CD14-positive monocyte (primary cell): ENCODE measurements at places on chromosomes 1 and 21. TPM values are rescaled to one million over a fixed set of nuclear protein-coding genes. Genes with fewer than 3 reads are reported as not detected.

DNA sequence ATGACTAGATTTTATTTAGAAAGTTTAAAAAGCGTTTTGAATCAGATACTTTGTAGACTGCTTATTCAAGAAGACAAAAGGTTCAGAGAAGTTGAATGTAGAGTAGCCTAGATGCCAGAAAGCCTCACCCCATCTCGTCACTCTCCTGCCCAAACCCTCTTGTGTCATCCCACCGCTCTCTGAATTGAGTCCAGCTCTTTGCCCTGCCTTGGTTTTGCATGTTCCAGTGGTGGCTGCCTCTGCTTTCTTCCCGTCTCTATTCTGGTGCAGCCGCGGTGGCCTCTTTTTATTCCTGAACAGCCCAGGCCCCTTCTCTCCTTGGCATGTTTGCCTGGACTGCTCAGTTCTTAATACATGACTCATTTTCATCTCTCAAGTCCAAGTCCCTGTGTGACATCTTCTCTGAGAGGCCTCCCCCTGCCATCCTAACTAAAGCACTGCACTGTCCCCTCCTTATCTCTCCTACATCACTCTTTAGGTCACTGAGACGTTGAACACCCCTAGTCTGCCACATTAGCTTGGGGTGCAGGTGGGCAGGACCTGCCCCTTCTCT, 22.9 kb downstream of the PRDM2 start:
- H3K27ac ChIP-seq = peak overlapping the region; percentile 83
- no peak for DNase-seq
- no peak overlapping the region for H3K4me3 ChIP-seq
- no peaks in the 10 kb centered on the region for H3K36me3 ChIP-seq

- no peak for DNase-seq
- H3K4me3 ChIP-seq = no peak overlapping the region
- H3K27me3 ChIP-seq = no peaks in the 10 kb centered on the region
Measured at GRCh38 chr21:15275615-15276235, 210.9 kb upstream of the NRIP1 start.

GRCh38 chr1:85245891-85246290, 13.6 kb downstream of the C1orf52 start:
- no peaks in the 10 kb centered on the region for H3K27me3 ChIP-seq
- H3K4me1 ChIP-seq = no peaks in the 10 kb centered on the region
- no peak overlapping the region for H3K27ac ChIP-seq
- H3K36me3 ChIP-seq = no peaks in the 10 kb centered on the region
- no peak overlapping the region for H3K4me3 ChIP-seq

DNA sequence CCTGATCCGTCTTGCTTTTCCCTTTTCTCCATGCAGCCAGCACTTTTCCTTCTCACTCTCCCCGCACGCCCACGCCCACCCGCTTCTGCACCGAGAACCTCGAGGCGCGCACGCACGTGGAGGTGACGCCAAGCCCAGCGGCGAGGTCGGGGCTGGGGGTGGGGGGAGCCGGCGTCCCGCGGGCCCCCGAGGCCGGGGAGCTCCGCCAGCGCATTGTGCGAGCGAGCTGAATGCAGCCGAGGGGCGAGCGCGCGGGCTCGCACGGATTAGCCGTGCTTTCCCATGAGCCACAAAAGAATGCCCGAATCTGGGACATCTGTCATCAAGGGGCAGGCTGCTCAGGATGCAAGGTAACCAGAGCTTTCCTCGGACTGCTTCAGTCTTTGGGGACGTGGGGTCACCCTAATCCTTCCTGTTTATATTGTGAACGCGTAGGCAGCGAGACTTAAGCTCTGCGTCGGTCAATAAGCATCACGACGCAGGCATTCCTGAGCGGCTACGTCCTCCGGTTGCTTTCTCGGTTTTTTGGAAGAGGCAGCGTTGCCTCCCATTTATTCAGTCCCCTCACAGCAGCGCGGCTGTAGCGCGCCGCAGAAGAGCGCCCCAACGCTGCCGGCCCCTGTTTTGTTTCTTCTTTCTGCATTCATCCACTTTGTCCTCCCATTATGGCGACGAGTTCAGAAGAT, 67.3 kb upstream of the AKT3 start:
- peak overlapping the region; percentile 46 for H3K4me3 ChIP-seq
- no peak overlapping the region for H3K27ac ChIP-seq
- no peaks in the 10 kb centered on the region for H3K36me3 ChIP-seq
- peaks cover 17% of the 10 kb centered on the region for H3K4me1 ChIP-seq
- DNase-seq = no peak

- peaks cover 27% of the 10 kb centered on the region for H3K4me1 ChIP-seq
- H3K27ac ChIP-seq = no peak overlapping the region
- H3K27me3 ChIP-seq = no peaks in the 10 kb centered on the region
- no peaks in the 10 kb centered on the region for H3K36me3 ChIP-seq
- no peak for DNase-seq
Measured at GRCh38 chr1:225464851-225465792, 37.3 kb upstream of the LBR start.

GRCh38 chr1:165686121-165686970, 12.0 kb downstream of the ALDH9A1 start:
- H3K4me3 ChIP-seq = no peak overlapping the region
- H3K36me3 ChIP-seq = peaks cover 66% of the 10 kb centered on the region
- no peak overlapping the region for H3K27ac ChIP-seq
- H3K4me1 ChIP-seq = peaks cover 10% of the 10 kb centered on the region

DNA sequence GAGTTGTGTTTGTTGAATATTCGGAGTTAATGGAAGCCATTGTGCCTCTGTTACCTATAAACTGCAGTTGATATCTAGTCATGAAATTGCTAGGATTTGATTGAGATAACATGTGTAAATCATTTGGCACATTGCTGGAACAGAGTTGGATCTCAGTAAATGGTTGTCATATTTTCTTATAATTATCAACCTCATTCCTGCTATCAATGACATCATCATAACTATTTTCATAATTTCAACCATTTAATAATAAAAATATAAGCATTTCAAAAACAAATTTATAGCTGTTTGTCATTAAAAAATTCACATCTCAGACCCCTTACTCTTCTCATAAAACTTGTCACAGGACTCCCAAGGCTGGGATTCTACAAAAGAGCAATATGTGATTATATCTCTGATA, 133.4 kb downstream of the PTGER3 start:
- H3K36me3 ChIP-seq = no peaks in the 10 kb centered on the region
- no peak for DNase-seq
- H3K4me1 ChIP-seq = no peaks in the 10 kb centered on the region
- H3K27ac ChIP-seq = no peak overlapping the region

- H3K36me3 ChIP-seq = no peaks in the 10 kb centered on the region
- no peak for DNase-seq
- peaks cover 12% of the 10 kb centered on the region for H3K4me1 ChIP-seq
- no peaks in the 10 kb centered on the region for H3K27me3 ChIP-seq
- no peak overlapping the region for H3K4me3 ChIP-seq
Measured at GRCh38 chr1:76080552-76081079, 6.1 kb downstream of the ST6GALNAC3 start.

GRCh38 chr1:113282893-113283285, 107.4 kb upstream of the MAGI3 start:
- no peak for DNase-seq
- H3K27ac ChIP-seq = no peak overlapping the region
- no peaks in the 10 kb centered on the region for H3K36me3 ChIP-seq
- no peaks in the 10 kb centered on the region for H3K27me3 ChIP-seq

GRCh38 chr1:227662933-227663332, 72.2 kb downstream of the JMJD4 start:
- DNase-seq = no peak
- H3K4me1 ChIP-seq = no peaks in the 10 kb centered on the region
- H3K27me3 ChIP-seq = no peaks in the 10 kb centered on the region
- no peak overlapping the region for H3K4me3 ChIP-seq

GRCh38 chr21:31115249-31115648, 77.0 kb upstream of the KRTAP19-8 start:
- DNase-seq = no peak
- peaks cover 34% of the 10 kb centered on the region for H3K4me1 ChIP-seq
- no peaks in the 10 kb centered on the region for H3K27me3 ChIP-seq

DNA sequence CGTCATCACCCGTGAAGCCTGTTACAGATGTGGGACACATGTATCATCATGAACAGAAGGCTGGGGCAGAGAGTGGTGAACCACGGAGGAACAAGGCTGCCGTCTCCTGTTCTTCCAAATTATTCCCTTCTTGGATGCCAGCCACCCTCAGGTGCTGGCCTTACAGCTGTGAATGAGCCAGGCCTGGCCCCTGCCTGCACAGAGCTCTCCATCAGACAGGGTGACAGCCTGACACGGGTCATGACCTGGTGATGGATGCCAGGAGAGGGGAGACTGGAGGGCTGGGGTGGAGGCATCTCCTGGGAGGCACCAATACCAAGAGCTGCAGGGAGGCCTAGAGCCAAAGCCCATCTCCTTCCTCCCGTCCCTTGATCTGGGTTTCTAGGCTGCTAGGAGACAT, 230.0 kb upstream of the C1orf174 start:
- no peaks in the 10 kb centered on the region for H3K36me3 ChIP-seq
- H3K27me3 ChIP-seq = no peaks in the 10 kb centered on the region
- DNase-seq = no peak
- no peak overlapping the region for H3K4me3 ChIP-seq
- H3K27ac ChIP-seq = no peak overlapping the region

GRCh38 chr1:117561551-117561950, 44.3 kb upstream of the TENT5C start:
- no peaks in the 10 kb centered on the region for H3K36me3 ChIP-seq
- H3K4me1 ChIP-seq = peaks cover 8% of the 10 kb centered on the region
- DNase-seq = no peak
- H3K27me3 ChIP-seq = no peaks in the 10 kb centered on the region

DNA sequence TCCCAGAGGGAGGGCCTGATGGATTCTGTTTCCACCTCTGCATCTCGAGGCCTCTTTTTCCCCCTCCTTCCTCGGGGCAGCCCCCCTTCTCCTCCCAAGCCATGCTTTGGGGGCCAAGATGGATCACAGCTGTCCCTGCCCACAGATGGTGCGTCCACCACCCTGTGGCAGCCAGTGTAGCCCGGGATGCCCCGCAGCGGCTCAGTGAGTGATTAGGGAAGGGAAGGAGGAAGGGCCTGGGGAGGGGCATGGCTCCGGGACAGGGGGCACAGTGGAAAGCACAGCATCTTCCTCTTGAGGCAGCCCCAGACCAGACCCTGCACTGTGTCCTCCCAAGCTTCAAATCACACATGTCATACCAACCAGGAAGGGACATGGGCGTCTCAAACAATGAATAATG, 622.4 kb downstream of the MATN1 start:
- no peaks in the 10 kb centered on the region for H3K4me1 ChIP-seq
- H3K4me3 ChIP-seq = no peak overlapping the region
- no peaks in the 10 kb centered on the region for H3K27me3 ChIP-seq
- H3K36me3 ChIP-seq = no peaks in the 10 kb centered on the region

DNA sequence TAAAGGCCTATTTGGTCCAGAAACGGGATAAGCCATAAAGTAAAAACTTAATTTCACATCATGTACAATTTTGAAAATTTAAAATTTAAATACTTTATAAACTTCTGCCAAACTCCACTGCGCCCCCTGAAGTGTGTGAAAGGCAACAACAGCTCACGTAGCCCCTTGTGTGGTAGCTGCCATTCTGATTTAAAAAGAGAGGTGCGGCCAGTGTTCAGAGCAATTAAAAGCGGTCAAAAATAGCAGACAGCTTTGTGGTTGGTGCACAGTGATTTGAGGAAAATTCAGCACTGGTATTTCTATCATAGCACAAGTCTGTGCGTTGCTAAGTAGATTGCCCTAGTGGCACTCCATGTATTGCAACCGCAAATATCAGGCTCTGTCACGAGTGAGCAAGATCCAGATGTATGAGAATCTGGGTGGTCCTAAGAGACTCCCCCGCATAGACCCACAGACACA, 122.5 kb downstream of the ATG4C start:
- H3K4me3 ChIP-seq = no peak overlapping the region
- H3K27ac ChIP-seq = no peak overlapping the region
- H3K4me1 ChIP-seq = no peaks in the 10 kb centered on the region
- no peaks in the 10 kb centered on the region for H3K36me3 ChIP-seq
- DNase-seq = no peak

DNA sequence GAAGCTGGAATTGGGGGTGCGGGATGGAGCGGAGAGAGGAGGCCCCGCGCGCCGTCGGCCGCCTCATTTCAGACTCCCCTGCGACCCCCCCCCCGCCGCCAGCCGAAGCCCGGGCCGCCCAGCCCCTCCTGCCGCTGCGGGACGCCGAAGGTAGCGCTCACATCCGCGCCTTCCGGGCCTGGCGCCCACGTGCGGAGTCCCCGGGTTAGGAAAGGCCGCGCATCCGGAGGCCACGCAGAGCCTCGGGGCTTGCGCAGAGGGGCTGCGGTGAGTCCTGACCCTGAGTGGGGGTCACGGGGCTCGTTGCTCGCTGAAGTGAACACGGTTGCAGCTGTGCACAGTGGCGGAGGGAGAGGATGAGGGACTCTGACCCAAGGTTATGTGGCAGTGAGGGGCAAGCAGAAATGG, 552 bp upstream of the ZNF496 start:
- H3K4me1 ChIP-seq = peaks cover 24% of the 10 kb centered on the region
- DNase-seq = peak; percentile 20
- H3K4me3 ChIP-seq = peak overlapping the region; percentile 70
- H3K27ac ChIP-seq = no peak overlapping the region
- no peaks in the 10 kb centered on the region for H3K27me3 ChIP-seq

- no peak overlapping the region for H3K4me3 ChIP-seq
- DNase-seq = no peak
- no peaks in the 10 kb centered on the region for H3K4me1 ChIP-seq
- peaks cover 4% of the 10 kb centered on the region for H3K36me3 ChIP-seq
Measured at GRCh38 chr1:61425040-61425439, 299.9 kb downstream of the TM2D1 start.

GRCh38 chr1:218751208-218751948, 406.2 kb downstream of the TGFB2 start:
- H3K4me1 ChIP-seq = no peaks in the 10 kb centered on the region
- H3K4me3 ChIP-seq = no peak overlapping the region
- H3K27ac ChIP-seq = no peak overlapping the region

DNA sequence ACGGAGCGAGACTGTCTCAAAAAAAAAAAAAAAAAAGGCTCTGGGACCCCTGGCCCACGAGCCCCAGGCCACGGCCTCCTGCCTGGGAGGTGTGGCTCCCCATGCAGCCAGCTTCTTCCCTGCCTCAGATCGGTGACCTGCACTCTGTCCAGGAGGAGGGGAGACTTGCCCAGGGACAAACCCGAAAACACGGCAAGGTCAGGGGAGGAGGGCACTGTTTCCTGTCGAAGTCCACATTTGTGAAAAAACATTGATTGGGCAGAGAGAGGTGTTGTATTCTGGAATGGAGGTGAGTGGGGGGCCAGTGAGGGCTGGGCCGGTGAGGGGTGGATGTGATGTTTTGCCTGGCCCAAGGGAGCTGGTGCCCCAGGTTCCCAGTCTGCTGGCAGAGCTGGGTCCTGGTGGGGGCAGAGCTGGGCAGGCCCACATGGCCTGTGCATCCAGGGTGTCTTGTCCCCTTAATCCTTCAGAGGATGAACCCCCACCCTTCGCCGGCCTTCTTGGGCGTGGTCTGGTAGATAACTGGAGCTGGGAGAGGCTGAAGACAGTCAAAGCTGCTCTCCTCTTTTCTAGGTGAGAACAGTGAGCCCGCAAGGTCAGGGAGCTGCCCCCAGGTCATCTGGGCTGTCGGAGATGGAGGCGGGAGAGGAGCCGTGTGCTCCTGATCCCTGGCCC, 12.4 kb upstream of the FAAP20 start:
- H3K27ac ChIP-seq = no peak overlapping the region
- peaks cover 12% of the 10 kb centered on the region for H3K4me1 ChIP-seq
- no peak for DNase-seq

The TRPM2 gene
- 12.2 TPM for polyA plus RNA-seq

The DRAM2 gene
- 204 TPM for polyA plus RNA-seq

The RAB7B gene
- 0.41 TPM for polyA plus RNA-seq

The TDRD5 gene
- polyA plus RNA-seq = not detected in 2 replicates

The NPHP4 gene
- 13.7 TPM in 2 replicates for polyA plus RNA-seq

The GPR25 gene
- polyA plus RNA-seq = not detected

The CHRNB2 gene
- not detected for polyA plus RNA-seq
